ENCODE measurements at places on chromosomes 5 and 9.

GRCh38 chr5:26205121-26205520, 833.3 kb downstream of the CDH9 start:
- no peak overlapping the region for H3K4me3 ChIP-seq
- no peaks in the 10 kb centered on the region for H3K27me3 ChIP-seq
- no peaks in the 10 kb centered on the region for H3K36me3 ChIP-seq
- H3K27ac ChIP-seq, result no peak overlapping the region
- no peak for DNase-seq

DNA sequence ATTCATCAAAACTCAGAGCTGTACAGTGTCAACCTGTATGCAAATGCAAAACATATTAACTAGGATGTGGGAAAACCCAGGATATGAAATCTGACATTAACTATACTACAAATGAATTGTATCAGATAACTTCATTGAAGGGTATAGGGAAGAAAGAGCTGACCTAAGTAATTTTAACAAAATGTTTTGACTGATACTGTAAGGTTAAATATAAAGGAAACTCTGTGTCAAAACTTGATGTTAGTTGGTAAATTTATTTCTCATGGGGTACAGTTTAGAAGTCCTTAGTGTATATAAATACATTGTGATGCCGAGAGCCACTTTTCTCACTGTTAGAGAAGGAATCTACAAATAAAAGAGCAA, 78.1 kb upstream of the VCAN start:
- no peaks in the 10 kb centered on the region for H3K36me3 ChIP-seq
- no peaks in the 10 kb centered on the region for H3K4me1 ChIP-seq
- no peak overlapping the region for H3K27ac ChIP-seq
- H3K4me3 ChIP-seq, result no peak overlapping the region
- no peak for DNase-seq

DNA sequence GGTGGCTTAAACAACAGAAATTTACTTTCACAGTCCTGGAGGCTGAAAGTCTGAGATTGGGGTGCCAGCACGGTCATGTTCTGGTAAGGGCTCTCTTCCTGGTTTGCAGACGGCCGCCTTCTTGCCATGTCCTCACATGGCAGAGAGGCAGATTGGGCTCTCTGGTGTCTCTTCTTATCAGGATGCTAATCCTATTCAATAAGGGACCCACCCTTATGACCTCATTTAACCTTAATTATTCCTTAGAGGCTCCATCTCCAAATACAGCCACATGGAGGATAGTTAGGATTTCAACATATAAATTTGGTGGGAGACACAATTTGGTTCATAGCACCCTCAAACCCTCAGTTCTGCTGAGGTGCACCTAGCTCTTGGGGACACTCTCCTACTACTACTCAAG, 180.4 kb downstream of the DAB2IP start:
- no peaks in the 10 kb centered on the region for H3K36me3 ChIP-seq
- no peak overlapping the region for H3K4me3 ChIP-seq
- H3K4me1 ChIP-seq, result no peaks in the 10 kb centered on the region
- no peaks in the 10 kb centered on the region for H3K27me3 ChIP-seq
- H3K27ac ChIP-seq, result no peak overlapping the region
- DNase-seq, result no peak

GRCh38 chr5:644509-644908, 32.4 kb downstream of the CEP72 start:
- H3K4me1 ChIP-seq, result no peaks in the 10 kb centered on the region
- no peak overlapping the region for H3K4me3 ChIP-seq
- peaks cover 6% of the 10 kb centered on the region for H3K36me3 ChIP-seq
- H3K27ac ChIP-seq, result no peak overlapping the region
- H3K27me3 ChIP-seq, result no peaks in the 10 kb centered on the region

GRCh38 chr9:130290291-130291181, 25.0 kb downstream of the HMCN2 start:
- no peaks in the 10 kb centered on the region for H3K36me3 ChIP-seq
- H3K4me1 ChIP-seq, result no peaks in the 10 kb centered on the region
- no peak for DNase-seq
- no peak overlapping the region for H3K4me3 ChIP-seq
- H3K27ac ChIP-seq, result no peak overlapping the region

DNA sequence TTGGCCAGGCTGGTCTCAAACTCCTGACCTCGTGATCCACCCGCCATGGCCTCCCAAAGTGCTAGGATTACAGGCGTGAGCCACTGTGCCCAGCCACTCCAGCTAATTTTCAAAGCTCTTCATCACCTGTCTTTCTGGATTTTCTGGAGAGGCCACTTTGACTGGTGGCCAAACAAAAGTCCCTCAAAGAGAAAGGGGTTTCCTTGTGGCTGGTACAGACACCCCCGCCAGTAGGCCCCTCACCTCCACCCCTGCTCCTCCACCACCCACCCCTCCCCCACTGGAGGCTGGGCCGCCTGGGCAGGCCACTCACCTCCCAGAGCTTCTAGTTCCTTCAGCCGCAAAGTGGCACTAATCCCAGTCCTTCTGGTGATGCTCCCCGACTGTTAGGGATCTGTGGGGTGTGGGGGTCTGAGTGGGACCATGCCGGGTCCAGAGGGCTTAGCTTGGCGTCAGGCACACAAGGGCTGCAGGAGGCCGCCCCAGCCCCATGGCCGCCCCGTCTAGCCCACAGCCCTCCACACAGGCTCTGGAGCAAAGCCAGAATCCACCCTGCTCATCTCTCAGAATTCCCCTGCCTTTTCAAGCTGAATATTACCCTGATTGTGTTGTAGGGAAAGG, 182.0 kb upstream of the IER5L start:
- H3K4me3 ChIP-seq, result no peak overlapping the region
- H3K4me1 ChIP-seq, result no peaks in the 10 kb centered on the region
- no peak overlapping the region for H3K27ac ChIP-seq
- DNase-seq, result no peak
- H3K27me3 ChIP-seq, result no peaks in the 10 kb centered on the region

DNA sequence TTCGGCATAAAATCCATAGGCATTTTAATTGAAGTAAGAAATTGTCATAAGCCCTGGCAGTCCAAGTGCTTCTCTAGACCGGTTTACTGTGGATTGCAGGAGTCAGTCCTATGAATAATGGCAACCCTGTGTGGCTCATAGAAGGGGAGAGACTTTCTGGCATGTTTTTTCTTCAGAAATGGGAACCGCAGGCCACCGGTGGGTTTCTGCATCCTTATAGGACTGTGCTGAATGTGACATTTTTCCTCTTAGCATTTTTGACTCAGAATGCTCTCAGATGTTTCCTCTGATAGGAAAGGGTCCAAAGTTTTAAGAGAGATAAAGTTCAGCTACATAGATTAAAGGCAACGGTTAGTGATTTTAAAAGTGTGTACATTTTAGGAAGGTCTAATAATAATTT, 6.3 kb downstream of the DAPK1 start:
- peaks cover 23% of the 10 kb centered on the region for H3K27me3 ChIP-seq
- no peaks in the 10 kb centered on the region for H3K36me3 ChIP-seq
- H3K4me3 ChIP-seq, result no peak overlapping the region

- H3K27me3 ChIP-seq, result no peaks in the 10 kb centered on the region
- no peaks in the 10 kb centered on the region for H3K36me3 ChIP-seq
- no peak overlapping the region for H3K4me3 ChIP-seq
These were observed 19.4 kb upstream of the TNFSF15 start for GRCh38 chr9:114825126-114825795.

DNA sequence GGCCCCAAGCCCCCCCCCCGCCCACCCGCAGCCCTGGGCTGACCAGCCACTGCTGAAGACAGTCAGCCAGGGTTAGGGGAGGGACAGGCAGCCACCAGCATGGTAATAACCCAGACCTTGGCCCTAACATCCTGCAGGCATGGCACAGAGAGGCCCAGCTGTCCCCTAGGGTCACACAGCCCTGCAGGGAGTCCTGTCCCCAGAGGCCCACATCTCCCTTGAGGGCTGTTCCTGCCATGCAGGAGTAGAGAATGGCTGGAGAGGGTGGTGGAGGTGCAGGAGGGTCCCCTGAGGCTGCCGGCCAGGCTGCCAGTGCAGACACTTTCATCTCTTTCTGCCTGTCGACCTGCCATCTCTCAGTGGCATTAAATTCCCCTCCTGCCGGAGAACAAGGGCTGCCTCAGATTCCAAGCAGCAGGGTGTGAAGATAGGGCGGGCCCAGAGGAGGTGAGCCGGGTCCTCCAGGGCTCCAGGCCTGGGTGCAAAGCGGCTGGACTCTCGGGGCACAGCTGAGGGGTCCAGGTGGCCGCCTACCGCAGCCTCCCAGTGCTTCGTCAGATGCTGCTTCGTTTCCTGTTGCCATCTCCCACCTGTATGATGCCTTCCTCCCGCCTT, 40.0 kb downstream of the CXXC5 start:
- H3K36me3 ChIP-seq, result no peaks in the 10 kb centered on the region
- H3K27me3 ChIP-seq, result no peaks in the 10 kb centered on the region
- no peak for DNase-seq

- no peaks in the 10 kb centered on the region for H3K4me1 ChIP-seq
- no peaks in the 10 kb centered on the region for H3K36me3 ChIP-seq
- H3K27ac ChIP-seq, result no peak overlapping the region
- no peak for DNase-seq
- H3K4me3 ChIP-seq, result no peak overlapping the region
These were observed 59.9 kb downstream of the NSUN2 start for GRCh38 chr5:6572825-6573380.

- H3K36me3 ChIP-seq, result no peaks in the 10 kb centered on the region
- no peak overlapping the region for H3K27ac ChIP-seq
- no peak overlapping the region for H3K4me3 ChIP-seq
- H3K27me3 ChIP-seq, result no peaks in the 10 kb centered on the region
- H3K4me1 ChIP-seq, result no peaks in the 10 kb centered on the region
These were observed 111.9 kb downstream of the NMUR2 start for GRCh38 chr5:152293189-152293588.

DNA sequence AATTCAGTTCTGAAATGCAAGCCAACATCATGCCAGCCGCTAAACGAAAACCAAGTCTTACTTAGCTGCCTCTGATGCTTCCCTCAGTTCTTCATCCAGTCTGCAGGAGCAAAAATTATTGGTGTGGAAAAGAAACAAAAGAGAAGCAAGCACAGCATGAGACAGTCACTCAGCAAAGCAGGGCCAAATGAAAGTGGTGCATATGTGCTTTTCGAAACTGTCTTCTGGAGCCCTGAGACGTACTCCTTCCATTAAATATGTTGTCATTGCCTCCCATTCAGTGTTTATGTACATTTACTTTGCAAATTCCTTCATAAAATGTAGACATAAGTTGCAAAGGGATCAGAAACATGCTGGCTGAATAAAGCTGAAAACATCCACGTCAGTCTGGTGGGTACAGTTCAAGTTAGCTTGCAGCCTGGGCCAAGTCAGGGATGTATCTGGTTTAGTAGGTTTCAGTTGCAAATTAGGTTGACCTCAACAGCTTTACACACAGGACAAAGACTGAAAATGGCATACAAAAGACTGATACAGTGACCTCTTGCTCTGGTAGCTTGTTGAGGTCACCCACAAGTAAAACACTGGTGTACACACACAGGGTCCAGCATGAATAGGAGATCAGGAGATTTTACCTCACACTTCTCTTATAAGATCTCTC, 139.7 kb upstream of the PCA3 start:
- no peak overlapping the region for H3K27ac ChIP-seq
- H3K4me1 ChIP-seq, result peaks cover under 1% of the 10 kb centered on the region
- DNase-seq, result no peak
- H3K27me3 ChIP-seq, result peaks cover 32% of the 10 kb centered on the region

- H3K27ac ChIP-seq, result no peak overlapping the region
- H3K4me1 ChIP-seq, result no peaks in the 10 kb centered on the region
- H3K36me3 ChIP-seq, result no peaks in the 10 kb centered on the region
These were observed 2168.1 kb downstream of the MAT2B start for GRCh38 chr5:165673499-165673898.

DNA sequence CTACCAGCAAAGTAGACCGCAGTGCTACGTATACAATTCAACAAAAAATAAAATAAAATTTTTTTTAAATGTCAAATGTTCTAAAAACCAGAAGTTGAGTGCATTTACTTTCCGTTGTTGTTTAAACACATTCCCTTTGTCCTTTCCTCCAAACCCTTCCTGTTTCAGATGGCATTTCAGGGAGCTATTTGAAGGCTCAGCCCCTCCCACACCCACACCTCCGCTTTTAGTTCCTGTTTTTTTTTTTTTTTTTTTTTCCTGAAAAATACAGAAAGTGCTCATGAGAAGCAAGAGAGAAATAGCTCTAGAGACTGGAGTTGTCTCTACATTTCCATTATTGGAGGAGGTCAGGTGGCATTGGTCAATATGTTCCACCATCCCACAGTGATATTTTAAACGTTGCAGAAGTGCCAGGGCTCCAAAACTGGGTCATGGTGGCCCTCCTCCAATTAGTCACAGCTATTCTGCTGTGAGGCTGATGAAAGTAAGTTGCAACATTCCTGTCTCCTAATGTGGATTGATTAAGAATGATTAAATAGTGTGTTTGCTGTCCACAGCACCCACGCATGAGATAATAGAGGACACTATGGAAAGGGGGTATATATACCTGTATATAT, 106.9 kb downstream of the GABRG2 start:
- no peak for DNase-seq
- H3K36me3 ChIP-seq, result no peaks in the 10 kb centered on the region
- H3K4me3 ChIP-seq, result no peak overlapping the region
- no peaks in the 10 kb centered on the region for H3K27me3 ChIP-seq
- no peaks in the 10 kb centered on the region for H3K4me1 ChIP-seq
- H3K27ac ChIP-seq, result no peak overlapping the region

DNA sequence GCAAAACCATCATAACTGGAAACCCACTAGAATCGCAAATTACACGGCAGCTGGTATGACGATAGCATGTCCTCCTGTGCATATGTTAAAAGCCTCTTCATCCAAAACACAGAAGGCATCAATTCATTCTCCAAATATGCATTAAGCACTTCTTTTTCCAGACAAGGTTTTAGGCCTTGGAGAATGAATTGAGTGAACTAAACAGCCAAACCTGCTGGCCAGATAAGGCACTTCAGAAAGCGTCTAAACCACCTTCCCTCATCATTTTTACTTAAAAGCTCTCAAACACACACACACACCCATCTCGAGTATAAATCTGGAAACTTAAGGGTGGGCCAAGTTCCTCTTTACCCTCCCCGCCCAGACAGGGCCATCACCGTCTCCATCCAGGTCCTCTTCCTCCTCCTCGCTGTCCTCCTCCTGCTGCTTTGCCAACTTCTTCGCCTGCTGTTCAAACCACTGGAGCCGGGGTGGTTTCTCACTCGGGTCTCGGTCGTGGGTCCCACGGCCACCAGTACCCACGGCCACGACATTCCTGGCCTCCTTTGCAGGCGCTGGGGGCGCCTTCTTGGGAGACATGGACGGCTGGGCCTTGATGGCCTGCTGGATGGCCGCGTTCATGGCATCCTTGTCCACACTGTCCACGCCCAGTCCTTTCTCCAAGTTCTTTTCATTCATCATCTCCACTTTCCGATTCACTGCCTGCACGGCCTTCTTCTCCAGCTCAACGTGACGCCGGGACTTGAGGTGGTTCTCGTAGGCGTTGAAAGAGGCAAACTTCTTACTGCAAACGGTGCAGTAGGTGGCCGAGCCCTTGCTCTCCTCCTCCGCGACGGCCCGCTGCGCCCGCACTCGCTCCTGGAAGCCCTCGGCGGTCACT, 696 bp downstream of the ZNF622 start:
- peaks cover 65% of the 10 kb centered on the region for H3K4me1 ChIP-seq
- H3K27me3 ChIP-seq, result no peaks in the 10 kb centered on the region
- H3K27ac ChIP-seq, result peak overlapping the region; percentile 93
- peaks cover 48% of the 10 kb centered on the region for H3K36me3 ChIP-seq

Data from activated naive CD8-positive, alpha-beta T cell treated with anti-CD3 and anti-CD28 coated beads for 36 hours (primary cell).